ENCODE measurements at places on chromosomes 7 and 10. TPM values are rescaled to one million over a fixed set of nuclear protein-coding genes. Genes with fewer than 3 reads are reported as not detected.

The GSTO2 gene
- 1.4 TPM for total RNA-seq

The AFAP1L2 gene
- total RNA-seq, result 28.2 TPM

The GPNMB gene
- 2.0 TPM for total RNA-seq

The MKX gene
- total RNA-seq, result not detected

The CYP3A4 gene
- not detected for total RNA-seq

The NRCAM gene
- total RNA-seq, result 73.7 TPM

The HEPACAM2 gene
- not detected for total RNA-seq

The CH25H gene
- 0.09 TPM for total RNA-seq

The OR6V1 gene
- total RNA-seq, result not detected

The LIPF gene
- not detected for total RNA-seq

The ATOH7 gene
- 0.34 TPM for total RNA-seq

The CLCN1 gene
- not detected for total RNA-seq

The PON3 gene
- total RNA-seq, result 28.2 TPM

The WDFY4 gene
- not detected for total RNA-seq

The LBX1 gene
- not detected for total RNA-seq

The TFEC gene
- total RNA-seq, result 0.10 TPM

The UBE3C gene
- 66.4 TPM for total RNA-seq

The BAIAP2L1 gene
- total RNA-seq, result 56.0 TPM

The MUC12 gene
- 15.7 TPM for total RNA-seq

The POU6F2 gene
- total RNA-seq, result not detected

The MRLN gene
- total RNA-seq, result not detected

The SDK1 gene
- total RNA-seq, result 0.59 TPM

The WDR37 gene
- 8.4 TPM for total RNA-seq

The WNT2 gene
- not detected for total RNA-seq

The CALHM3 gene
- total RNA-seq, result 0.63 TPM

The GIGYF1 gene
- total RNA-seq, result 17.8 TPM

The SYCE1 gene
- total RNA-seq, result not detected

The SH3PXD2A gene
- total RNA-seq, result 2.2 TPM

The COMTD1 gene
- total RNA-seq, result 49.8 TPM

The CHAT gene
- not detected for total RNA-seq

The GDF10 gene
- 0.17 TPM for total RNA-seq

The BTRC gene
- 9.9 TPM for total RNA-seq

The INSYN2A gene
- 1.5 TPM for total RNA-seq

The SYT15 gene
- total RNA-seq, result 2.7 TPM

Measured in A549 treated with CpdA at 1 μM for 4 hours (cell line).